ENCODE measurements at places on chromosomes 6 and 20.

GRCh38 chr6:40744835-40745234 is 157.7 kb upstream of the LRFN2 start:
- DNase-seq: no peak

- DNase-seq: no peak
Observed at GRCh38 chr6:73577676-73578075, 56.8 kb upstream of the EEF1A1 start.

DNA sequence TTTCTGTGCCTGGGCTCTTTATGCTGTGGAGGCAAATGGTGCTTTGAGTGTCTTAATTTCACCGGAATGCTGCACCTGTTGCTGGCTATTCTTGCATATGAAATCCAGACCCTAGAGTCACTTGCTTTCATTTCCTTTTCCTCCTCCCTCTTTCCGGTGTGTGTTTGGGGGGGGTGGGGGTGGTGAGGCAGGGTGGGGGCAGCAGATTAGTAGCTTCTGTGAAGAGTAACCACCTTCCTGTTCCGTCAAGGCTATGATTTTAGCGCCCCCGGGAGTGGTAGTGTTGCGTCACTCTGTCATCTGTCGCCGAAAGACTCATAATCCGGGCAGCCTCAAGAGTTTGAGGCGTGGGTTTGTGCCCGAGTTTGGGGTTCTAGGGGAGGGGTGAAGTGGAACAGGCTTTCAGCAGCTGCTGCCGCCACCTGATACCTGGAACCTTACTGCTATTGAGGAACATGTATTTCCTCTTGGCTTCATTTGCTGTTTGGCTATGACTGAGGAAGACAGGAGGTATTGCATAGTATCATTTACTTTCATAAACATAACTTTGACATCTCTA is 49.1 kb downstream of the UTRN start:
- no peak for DNase-seq

DNA sequence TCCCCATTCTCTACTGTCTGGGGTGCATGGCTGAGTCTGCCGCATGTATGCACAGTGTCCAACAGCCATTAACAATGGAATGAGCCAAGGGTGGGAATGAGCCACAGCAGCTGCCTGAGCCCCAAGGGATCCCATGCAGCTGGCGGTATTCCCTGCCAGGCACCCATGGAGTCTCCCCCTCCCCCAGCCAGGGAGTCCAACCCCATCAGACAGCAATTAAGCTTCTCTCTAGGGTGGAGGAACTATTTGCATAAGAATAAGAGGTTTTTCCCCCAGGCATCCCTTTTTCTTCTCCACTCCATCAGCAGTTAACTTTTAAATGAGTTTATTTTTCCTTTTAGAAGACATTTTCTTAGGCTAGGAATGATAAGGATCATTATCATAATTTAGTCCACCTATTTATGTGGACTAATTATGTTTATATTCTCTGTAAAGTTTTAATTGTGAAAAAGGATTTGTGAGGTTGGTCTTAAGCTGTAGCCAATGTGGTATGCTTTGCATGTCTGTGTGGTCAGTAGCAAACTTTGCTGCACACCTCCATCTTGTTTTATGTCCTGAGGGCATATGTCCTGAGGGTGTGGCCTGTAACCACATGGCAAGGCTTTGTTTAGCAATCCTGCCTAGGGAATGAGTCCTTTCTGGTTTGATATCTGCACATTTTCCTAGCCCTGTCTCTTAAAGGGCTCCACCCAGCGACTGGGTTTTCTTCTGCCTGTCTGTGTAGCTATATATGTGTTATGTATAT is 158.9 kb upstream of the OLIG3 start:
- no peak for DNase-seq

GRCh38 chr20:17658648-17658993 is 23.4 kb downstream of the RRBP1 start:
- DNase-seq: no peak

DNA sequence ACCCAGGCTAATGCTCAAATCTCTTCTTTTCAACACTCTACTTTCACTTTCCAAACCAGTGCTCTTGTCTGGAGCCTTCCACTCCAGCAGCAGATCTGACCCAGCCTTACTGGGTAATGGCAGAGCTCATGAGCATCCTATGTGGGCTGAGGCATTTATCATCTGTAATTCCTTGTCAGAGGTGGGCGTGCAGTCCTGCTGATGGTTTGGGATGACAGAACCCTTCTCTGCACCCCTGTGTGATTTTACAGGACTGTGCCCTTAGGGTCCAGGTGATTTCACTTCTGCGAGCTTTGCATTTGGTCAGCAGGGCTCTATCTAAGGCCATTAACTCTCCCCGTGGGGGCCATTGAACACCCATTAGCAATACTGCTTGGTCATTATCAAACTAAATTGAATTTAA is 55.4 kb downstream of the LAMA4 start:
- DNase-seq: no peak

GRCh38 chr20:47905628-47906347 is 120.5 kb upstream of the SULF2 start:
- DNase-seq: no peak

DNA sequence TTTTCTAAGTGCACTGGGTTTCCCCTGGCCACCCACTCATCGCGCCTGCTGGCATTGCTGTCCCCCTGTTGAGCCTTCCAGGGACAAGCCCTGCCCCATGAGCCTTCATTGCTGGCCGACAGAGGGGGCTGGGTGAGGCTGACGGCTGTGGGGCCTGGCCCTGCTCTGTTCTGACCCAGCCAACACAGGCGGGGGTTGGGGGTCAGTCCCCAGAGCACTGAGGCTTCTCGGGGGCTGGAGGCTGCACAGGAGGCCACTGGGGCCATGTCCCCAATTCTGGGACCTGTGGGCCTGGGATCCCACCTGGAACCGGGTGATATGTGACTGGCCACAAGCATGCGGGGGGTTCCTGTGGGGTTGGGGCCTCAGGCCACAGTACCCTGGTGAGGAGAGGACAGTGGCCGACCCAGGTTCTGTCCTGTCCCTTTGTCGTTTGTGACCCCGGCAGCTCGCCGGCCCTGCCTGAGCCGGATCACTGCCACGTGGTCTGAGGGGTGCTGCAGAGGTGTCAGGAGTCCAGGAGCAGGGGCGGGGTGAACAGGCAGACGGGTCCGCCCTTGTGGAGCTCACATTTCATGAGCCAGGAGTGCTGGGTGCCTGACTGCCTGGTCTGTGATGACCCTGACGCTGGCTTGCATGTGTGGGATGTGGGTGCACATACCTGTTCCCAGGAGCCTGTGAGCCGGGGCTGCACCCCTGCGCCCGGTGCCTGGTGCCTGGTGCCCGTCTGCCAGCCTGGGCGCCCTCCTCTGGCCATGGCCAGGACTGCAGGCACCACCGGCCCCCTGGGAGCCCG is 2.1 kb upstream of the COL20A1 start:
- DNase-seq: peak; percentile 3

- DNase-seq: no peak
Observed at GRCh38 chr6:42333612-42334011, 116.0 kb upstream of the MRPS10 start.

GRCh38 chr6:158406736-158407135 is 94.5 kb downstream of the TULP4 start:
- DNase-seq: no peak

DNA sequence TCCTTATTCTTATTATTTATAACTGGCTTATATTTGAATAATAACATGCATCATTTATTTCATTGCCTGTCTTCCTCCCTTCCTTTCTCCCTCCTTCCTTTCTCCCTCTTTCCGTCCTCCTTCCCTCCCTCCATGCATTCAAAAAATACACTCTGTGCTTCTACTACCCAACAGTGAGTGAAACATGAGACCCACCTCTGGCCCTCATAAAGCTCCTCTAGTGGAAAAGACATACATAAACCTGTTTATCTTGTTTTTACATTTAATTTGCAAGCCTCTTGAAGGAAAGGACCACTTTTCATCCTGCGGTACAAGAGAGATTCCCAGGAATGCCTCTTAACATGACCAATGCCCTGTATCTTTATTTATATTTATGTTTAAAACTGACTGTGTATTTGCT is 21.8 kb upstream of the ISM1 start:
- no peak for DNase-seq

DNA sequence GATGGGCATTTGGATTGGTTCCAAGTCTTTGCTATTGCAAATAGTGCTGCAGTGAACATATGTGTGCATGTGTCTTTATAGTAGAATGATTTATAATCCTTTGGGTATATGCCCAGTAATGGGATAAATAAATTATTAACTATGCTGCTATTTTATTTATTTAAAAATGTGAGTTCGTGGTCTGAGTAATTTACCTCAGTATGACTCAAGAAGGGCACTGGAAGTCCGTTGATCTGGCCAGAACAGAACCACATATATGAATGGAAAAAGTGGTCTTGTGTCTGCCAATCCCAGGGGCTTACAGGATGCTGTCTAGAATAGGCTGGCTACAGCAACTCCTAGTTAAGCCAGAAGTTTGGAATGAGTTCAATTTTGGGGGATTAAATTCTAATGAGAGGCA is 27.6 kb upstream of the HLA-C start:
- DNase-seq: no peak

GRCh38 chr20:6061544-6061943 is 7.7 kb upstream of the LRRN4 start:
- DNase-seq: no peak

GRCh38 chr6:47679322-47679906 is 19.0 kb upstream of the ADGRF4 start:
- DNase-seq: no peak

DNA sequence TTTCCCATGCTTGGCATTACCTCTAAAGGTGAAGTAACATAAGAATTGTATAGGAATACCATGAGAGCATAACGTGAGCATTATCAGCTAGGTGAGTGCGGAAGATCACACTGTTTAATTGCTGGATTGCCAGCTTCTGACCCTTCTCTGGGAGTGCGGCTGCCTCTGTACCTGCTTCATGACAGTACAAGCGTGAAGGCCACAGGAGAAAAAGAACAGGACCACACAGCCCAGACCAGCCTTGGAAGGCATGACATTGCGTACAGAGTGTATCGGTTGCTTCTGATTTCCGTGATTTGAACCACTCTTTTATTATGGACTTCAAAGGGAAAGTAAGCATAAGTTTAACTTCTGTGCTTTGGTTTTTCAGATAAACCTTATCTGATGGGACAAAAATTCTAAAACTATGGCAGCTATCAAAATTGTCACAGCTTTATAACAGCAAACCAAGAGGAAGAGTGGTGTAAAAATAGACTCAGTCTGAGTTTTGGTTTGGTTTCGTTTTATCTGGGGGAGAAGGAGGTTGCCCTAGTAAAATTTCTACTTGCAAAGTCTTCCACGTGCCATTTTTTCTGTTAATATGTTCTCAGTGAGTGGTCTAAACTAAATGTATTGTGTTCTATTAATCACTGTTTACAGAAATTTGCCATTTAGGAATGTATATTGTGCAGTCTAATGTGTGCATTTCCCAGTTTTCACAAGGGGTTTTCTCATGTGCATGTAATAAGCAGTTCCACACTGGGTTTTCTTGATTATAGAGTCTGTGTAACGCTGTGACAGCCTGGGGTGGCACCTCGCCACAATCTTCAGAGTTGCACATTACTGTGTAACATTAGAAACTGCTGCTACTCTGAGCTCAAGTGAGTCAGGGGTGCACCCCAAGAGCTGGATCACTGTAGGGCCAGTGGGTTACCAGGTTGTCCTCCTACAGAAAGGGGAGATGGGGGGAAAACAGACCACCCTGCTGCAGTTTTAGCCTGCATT is 97.3 kb downstream of the RPP40 start:
- no peak for DNase-seq

DNA sequence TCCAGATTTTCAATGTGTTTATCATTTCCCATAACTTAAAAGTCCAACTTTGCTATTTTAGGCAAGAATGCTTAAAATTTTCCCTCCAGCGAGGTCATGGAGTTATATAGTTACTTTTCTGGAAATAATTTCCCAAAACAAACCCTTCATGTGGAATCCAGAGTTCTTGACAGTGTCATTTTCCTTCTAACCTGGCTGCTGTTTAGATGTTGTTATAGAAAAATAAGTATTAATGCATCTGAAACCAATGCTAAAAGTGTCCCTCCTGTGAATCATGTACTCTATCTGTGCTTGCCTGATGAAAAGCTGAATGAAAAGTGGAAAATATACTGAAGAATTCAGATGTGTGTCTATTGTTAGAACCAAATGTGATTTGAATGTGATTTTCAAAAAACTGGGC is 245.3 kb upstream of the HSF2 start:
- no peak for DNase-seq

DNA sequence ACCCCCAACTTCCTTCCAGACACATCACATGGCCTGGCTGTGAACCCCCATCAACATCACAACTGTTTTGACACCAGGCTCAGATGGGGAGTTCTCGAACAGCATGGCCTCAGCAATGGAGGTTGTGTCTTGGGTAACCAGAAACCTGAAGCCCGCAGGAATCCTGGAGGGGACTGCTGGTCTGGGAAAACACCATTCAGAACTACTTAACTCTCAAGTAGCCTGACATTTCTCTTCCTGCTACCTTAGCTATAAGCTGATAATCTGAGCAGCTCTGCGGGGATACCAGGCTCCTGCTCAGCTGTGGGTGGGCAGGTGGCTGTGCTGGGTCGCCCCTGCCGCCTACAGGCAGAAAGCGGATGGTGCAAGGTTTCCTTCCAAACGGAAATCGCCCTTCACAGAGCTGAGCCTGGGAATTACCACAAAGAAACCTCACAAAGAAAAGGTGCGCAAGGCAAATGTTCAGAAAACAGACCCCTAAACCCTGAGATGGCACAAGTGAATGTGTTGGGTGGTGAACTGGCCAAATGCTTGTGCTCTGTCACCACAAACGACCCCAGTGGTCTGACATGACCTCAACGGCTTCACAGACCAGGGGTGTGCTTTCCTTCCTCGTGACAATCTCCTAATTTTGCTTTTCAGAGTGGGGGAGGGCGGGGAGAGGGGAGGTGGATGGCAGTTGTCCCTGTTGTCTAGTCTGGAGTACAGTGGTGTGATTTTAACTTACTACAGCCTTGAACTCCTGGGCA is 29.5 kb downstream of the SNX5 start:
- DNase-seq: peak; percentile 34

DNA sequence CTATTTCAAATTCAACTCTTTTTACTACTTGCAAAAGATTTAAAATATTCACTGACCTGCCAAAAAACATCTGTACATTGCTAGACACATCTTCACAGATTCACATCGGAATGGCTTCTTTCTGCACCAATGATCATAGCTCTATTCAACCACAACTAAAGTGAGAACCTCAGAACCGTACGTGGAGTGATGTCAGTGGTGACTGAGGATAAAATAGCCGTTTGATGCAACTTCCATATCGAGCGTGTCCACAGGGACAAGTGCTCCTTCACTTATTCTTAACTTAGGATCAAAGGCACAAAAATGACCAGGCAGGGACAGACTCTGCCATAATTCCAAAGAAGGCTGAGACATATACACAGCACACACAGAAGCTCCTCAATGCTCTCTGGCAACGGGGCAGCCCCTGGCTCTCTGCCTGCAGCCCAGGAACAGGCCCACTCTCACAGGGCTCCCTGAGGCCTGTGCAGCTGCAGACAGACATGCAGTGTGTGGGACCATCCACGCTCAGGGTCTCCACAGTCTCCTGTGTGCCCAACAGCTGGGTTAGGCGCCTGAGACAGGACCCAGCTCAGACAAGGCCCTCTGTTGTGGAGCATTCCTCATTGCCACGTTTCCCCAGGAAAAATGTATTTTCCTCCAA is 22.8 kb downstream of the FYN start:
- DNase-seq: no peak
